Stimulated activated CD8-positive, alpha-beta memory T cell treated with anti-CD3 and anti-CD28 coated beads, Interleukin-4, amount 100 ng/mL, for 24 hours (primary cell): ENCODE measurements at places on chromosomes 3 and 15.

- DNase-seq = no peak
Observed at GRCh38 chr3:154139996-154140436, 18.8 kb downstream of the ARHGEF26 start.

DNA sequence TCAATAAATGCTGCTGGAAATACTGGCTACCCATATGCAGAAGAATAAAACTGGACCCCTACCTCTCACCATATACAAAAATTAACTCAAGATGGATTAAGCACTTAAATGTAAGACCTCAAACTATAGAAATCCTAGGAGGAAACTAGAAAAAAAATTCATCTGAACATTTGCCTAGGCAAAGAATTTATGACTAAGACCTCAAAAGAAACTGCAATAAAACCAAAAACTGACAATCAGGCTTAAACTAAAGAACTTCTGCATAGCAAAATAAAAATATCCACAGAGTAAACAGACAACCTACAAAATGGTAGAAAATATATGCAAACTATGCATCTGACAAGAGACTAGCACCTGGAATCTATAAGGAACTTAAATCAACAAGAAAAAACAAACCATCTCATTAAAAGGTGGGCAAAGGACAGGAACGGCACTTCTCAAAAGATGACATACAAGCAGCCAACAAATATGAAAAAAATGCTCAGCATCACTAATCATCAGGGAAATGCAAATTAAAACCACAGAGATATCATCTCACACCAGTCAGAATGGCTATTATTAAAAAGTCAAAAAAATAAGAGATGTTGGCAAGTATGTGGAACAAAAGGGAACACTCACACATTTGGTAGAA, 47.0 kb downstream of the MYO9A start:
- no peak for DNase-seq

GRCh38 chr15:94417501-94418293, 186.3 kb downstream of the MCTP2 start:
- no peak for DNase-seq

DNA sequence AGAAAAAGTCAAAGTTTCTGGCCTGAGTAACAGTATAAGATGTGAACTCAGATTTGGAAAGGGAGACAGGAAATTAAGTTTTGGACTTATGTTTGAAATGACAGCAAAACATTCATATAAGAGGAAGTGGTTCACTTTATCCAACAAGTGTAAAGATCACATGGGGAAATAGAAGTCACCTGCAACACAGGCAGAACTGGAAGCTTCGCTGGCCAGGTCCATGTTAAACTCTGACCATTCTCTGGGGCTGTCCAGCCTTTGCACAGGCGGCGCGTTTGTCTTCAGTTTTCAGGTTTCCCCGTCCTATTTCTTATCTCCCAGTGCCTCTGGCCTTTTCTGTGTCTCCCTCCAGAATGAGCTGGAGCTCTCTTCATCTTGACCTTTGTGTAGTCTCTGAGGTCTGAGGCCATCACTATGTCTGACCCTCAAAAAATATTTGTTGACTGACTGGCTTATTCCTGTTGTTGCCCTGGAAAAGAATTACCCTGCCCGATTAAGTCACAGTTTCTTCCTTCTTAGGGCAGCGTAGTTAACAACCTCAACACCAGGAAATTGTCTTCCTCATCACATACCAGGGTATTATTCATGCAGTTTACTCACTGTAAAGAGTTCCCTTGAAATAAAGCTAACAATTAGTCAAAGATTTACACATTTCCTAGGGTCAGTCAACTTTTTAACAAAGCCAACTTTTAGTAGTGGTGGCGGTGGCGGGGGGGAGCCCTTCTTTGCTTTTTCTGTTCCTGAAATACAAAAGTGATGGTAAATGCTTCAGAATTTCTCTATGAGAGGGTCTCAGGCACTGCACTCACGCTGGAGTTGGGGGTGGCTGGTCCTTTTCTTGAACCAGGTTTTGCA, 959 bp upstream of the RASA2 start:
- no peak for DNase-seq

DNA sequence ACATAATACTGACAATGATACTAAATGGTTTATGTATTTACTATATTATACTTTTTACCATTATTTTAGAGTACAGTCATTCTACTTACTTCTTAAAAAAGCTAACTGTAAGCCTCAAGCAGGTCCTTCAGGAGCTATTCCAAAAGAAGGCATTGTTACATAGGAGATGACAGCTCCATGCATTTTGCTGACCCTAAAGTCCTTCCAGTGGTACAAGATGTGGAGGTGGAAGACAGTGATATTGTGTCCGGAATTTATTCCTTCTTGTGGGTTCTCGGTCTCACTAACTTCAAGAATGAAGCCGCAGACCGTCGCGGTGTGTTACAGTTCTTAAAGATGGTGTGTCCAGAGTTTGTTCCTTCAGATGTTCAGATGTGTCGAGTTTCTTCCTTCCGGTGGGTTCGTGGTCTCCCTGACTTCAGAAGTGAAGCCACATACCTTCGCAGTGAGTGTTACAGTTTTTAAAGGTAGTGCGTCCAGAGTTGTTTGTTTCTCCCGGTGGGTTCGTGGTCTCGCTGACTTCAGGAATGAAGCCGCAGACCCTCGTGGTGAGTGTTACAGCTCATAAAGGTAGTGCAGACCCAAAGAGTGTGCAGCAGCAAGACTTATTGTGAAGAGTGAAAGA, 20.9 kb downstream of the AVEN start:
- DNase-seq = no peak

GRCh38 chr3:138434276-138434874, at the start of gene ESYT3:
Gene ESYT3 (plus strand): TSS chr3:138434616. CDS start chr3:138434799, 183 bp downstream.
- DNase-seq = peak; percentile 49

- DNase-seq = peak; percentile 62
Observed at GRCh38 chr3:14508966-14509795, 31.0 kb downstream of the GRIP2 start.

DNA sequence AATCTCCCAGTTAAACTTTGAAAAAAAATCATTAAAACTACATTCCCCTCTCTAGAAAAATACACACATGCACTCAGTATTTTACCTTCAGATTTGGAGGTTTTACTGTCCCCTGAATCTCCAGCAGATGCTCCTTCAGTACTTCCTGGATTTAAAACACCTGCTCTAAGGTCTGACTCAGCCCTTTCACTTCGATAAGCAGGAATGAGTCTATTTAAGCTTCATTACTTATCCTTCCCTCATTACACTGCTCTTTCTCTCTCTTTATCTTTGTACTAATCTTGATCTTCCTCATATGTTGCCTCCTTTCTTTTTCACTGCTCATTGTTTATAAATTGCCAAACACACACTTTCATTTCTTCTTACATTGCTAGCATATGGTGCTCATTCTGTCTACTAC, 443.9 kb downstream of the DIPK2A start:
- DNase-seq = no peak

DNA sequence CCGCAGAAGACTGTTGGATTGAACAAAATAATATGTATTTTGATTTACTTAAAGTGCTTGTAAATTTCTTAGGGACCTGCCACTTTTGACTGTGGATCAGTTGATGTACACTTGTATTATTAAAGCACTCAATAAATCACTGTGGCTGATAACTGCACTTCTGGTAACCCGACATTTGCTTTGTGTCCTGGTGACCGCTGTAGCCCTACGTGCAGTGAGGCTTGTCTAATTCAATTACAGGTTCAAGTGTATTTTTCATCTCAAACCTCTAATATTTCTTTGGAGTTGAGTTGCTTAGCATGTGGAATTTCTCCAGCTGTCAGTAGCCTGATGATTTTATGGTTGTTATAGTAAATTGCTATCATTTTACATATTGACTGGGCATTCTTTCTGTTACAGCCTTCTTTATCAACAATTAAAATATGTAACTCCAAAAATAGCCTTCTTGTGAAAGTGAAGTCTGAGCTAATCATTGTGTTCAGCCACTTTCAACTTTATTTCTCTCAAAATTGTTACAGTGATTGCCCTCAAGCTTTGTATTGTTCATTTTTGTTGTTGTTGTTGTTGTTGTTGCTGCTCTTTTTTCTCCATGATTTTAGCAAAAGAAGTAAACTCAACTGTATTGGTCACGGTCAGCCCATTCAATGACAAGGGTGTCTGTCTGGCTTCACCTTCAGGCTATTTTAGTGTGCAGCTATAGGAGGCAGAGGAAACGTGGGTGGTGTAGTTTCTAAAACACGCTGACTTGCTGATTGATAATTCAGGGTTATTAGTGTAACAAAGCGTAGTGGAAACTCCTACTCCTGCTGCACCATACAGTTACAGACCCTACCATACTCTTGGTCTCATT, 215.1 kb upstream of the UBE2E1 start:
- no peak for DNase-seq

DNA sequence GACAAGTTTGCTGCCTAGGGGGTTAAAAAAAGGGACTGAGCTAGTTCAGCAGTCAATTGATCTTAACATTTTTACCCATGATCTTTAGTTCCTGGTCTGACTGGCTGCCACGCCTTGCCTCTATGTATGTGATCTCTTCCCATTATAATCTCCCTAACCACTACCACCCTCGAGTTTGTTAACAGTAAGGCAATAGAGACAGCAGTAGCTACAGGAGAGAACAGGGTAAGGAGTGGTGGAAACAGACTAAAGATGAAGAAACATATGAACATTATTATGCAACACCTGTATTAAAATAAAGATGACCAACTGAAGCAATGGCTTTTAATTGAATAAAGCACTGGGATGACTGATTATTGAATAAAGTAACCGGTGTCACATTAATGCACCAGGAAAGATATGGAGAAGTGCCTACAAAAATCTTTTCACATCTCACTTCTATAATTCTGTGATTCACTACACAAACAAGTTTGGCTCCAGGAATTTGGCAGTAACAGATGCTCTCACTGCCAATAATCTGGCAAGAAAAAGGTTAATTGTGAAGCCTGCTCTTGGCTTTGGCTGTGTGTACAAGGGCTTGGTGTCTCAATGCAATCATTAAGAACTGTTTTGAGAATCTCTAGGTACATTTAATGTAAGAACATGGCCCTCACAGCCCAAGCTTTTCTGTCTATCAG, 95.7 kb downstream of the HHLA2 start:
- DNase-seq = no peak

- DNase-seq = no peak
Observed at GRCh38 chr3:70067860-70068521, 68.5 kb downstream of the SAMMSON start.

DNA sequence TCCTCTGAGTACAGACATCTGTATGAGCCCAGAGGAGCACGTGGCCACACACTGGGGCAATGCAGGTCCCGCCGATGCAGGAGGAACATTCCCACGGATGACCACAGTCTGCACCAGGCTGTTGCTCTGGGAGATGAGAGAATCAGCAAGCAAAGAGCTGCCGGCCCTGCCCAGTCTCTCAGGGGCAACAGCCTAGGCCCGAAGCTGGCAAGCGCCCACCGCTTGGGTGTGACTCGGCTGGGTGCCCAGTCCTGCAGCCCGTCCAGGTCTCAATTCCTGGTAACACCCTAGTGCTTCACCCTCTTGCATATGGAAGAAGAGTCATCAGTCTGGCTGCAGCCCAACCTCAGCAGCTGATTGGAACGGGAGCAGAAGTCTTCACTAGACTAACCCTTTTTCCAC, 153.7 kb upstream of the HES1 start:
- DNase-seq = no peak

GRCh38 chr3:66465587-66465986, 35.2 kb downstream of the LRIG1 start:
- no peak for DNase-seq

GRCh38 chr15:40037721-40038120, 1.3 kb downstream of the SRP14 start:
- DNase-seq = no peak

DNA sequence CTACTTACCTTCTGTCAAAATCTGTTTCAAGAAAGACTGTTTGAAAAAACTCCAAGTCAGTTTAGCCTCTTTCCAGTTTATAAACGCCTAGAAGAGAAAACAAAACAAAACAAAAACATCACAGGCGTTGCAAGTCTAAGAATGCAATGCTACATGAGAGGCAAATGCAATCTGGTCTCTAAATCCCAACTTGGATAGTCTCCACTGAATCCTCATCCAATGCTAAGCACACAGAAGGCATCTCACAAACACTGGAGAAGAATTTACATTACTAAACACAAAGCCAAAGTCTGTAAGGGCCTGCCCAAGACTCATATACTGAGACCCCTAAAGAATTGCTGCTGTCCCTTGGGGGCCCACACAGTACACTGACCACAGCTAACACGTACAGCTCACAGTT, 18.4 kb downstream of the RFT1 start:
- no peak for DNase-seq

DNA sequence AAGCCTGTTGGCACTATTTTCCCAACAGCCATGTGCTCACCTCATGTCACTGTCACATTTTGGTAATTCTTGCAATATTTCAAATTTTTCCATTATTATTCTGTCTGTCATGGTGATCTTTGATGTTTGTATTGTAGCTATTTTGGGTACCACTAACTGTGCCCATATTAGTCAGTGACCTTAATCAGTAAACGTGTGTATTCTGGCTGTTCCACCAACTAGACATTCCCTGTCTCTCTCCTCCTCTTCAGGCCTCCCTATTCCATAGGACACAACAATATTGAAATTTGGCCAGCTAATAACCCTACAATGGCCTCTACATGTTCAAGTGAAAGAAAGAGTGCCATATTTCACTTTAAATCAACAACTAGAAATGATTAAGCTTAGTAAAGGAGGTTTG, 88.6 kb downstream of the OPA1 start:
- DNase-seq = no peak

DNA sequence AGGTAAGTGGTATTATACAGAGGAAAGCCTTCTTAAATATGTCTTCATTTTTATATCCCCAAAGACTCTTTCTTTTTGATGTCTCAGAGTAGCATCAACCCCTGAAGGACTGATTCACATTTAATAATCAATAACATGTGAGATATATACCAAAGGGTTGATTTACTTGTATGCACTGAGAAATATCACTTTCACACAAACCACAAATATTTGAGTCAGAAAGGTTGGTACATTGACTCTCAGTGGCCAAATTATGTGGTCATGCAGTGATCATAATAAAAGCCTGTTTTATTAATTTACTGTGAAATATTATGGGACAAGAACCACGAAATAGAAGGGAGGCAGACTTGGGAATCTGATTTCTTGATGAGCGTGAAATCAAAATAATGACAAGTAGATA, 329.0 kb downstream of the GBE1 start:
- DNase-seq = no peak

GRCh38 chr15:61099020-61099810, 129.9 kb downstream of the RORA start:
- no peak for DNase-seq

- DNase-seq = no peak
Observed at GRCh38 chr3:184345317-184346144, 8.1 kb downstream of the FAM131A start.

GRCh38 chr3:105764378-105765307, 104.2 kb downstream of the CBLB start:
- DNase-seq = no peak

GRCh38 chr3:150094150-150094933, 123.6 kb upstream of the PFN2 start:
- DNase-seq = no peak

GRCh38 chr3:104831071-104831470, 535.6 kb upstream of the ALCAM start:
- no peak for DNase-seq

- no peak for DNase-seq
Observed at GRCh38 chr3:22704571-22705354, 498.4 kb upstream of the UBE2E2 start.
